Astrocyte of the spinal cord (primary cell): ENCODE measurements at places on chromosomes 2 and 18.
A peak's percentile ranks its signal among the peaks of the same experiment; 100 is the strongest.

GRCh38 chr2:70425682-70426301 is 123.9 kb upstream of the FAM136A start:
- DNase-seq, result no peak

- DNase-seq, result no peak
Measured at GRCh38 chr2:85861180-85861579, 27.6 kb downstream of the ST3GAL5 start.

DNA sequence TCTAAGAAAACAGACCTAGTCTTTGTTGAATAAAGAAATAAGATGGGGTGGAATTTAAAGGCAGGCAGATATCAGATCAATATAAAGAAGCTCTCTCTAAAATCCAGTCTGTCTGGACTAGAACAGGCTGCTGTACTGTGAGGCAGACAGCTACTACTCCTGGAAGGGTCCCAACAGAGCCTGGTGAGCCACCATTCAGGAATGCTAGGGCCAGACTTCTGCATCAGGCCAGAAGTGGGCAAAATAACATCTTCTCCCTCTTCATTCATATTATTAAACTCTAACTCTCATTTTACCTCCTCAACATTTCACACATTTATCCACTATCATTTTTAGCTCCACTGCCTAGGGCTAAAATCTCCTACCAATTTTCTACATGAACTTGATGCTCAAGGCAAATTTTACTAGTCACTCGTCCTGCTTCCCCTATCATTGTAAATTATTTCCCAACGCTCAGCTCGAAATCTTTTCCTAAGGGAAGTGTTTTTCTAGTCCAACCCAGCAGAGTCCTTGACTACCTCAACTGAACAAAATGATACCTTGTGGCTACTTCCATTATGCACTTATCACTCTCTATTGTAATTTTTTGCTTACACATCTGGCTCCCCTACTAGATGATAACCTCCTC is 45.2 kb upstream of the GLS start:
- DNase-seq, result peak; percentile 91

GRCh38 chr2:238947920-238948710 is 100.2 kb downstream of the TWIST2 start:
- DNase-seq, result peak; percentile 87
